Astrocyte of the spinal cord (primary cell): ENCODE measurements at places on chromosomes 16 and 17.

GRCh38 chr16:54411544-54411943 is 125.0 kb upstream of the IRX3 start:
- DNase-seq = no peak

GRCh38 chr16:77043076-77043475 is 147.9 kb upstream of the MON1B start:
- DNase-seq = peak; percentile 10

- DNase-seq = peak; percentile 32
Observed at GRCh38 chr17:39769974-39770587, 32.3 kb downstream of the GRB7 start.

DNA sequence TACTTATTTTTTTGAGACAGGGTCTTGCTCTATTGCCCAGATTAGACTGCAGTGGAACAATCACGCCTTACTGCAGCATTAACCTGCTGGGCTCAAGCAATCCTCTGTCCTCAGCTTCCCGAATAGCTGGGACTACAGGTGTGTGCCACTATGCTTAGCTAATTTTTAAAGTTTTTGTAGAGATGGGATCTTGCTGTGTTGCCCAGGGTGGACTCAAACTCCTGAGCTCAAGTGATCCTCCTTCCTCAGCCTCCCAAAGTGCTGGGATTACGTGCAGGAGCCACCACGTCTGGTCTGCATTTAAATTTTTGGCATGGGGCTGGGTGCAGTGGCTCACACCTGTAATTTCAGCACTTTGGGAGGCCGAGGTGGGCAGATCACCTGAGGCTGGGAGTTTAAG is 41.0 kb upstream of the INTS2 start:
- no peak for DNase-seq

- DNase-seq = no peak
Observed at GRCh38 chr17:15257796-15258512, 7.2 kb downstream of the PMP22 start.

DNA sequence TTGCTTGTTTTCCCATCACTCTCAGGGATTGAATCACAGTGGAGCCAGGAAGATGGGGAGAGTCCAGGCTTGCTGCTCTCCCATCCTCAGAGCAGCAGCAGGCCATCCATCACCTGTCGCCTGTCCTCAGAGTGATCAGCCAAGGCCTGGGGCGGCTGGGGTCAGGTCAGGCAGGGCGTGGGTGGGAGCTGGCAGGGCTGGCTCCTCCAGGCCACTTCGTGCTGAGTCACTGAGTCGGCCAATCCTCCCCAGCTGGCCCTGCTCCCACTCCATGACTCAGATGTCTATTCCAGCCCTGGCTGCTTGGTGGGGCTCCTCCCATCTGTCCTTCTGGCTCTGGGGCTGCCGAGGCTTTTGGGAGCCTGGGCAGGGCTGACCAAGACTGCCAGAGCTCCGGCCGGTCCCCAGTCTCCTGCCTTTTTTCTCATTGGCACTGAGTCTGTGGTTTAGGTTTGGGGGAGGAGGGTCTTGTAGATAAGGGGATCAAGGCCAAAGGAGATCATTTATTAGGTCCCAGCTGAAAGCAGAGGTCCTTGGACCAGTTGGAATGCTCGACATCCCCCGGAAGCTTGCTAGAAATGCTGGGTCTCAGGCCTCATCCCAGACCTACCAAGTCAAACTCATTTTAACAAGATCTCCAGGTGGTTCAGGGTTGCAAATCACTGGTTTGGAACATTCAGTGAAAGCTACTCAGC is 72.7 kb downstream of the ABCC1 start:
- DNase-seq = peak; percentile 95

- DNase-seq = peak; percentile 50
Observed at GRCh38 chr17:82528484-82529265, 9.1 kb downstream of the FOXK2 start.

DNA sequence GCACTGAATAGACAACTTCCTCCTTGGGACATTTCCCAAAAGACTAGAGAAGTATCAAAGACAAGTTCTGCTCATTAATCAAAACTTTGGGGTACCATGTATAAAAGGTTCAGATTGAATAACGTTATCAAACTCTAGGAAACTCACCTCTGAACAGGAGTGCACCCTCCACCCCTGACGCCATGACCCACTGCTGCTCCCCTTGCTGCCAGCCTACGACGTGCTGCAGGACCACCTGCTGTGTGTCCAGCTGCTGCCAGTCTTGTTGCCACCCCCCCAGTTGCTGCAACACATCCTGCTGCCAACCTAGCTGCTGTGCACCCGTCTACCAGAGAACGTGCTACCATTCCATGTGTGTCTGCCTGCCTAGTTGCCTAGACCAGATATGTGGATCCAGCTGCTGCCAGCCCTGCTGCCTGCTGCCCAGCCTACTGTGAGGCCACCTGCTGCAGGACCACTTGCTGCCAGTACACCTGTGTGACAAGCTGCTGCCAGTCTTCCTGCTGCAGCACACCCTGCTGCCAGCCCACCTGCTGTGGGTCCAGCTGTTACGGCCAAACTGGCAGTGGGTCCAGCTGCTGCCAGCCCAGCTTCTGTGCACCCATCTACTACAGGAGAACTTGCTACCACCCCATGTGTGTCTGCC is 13.8 kb upstream of the KRTAP9-2 start:
- DNase-seq = no peak

DNA sequence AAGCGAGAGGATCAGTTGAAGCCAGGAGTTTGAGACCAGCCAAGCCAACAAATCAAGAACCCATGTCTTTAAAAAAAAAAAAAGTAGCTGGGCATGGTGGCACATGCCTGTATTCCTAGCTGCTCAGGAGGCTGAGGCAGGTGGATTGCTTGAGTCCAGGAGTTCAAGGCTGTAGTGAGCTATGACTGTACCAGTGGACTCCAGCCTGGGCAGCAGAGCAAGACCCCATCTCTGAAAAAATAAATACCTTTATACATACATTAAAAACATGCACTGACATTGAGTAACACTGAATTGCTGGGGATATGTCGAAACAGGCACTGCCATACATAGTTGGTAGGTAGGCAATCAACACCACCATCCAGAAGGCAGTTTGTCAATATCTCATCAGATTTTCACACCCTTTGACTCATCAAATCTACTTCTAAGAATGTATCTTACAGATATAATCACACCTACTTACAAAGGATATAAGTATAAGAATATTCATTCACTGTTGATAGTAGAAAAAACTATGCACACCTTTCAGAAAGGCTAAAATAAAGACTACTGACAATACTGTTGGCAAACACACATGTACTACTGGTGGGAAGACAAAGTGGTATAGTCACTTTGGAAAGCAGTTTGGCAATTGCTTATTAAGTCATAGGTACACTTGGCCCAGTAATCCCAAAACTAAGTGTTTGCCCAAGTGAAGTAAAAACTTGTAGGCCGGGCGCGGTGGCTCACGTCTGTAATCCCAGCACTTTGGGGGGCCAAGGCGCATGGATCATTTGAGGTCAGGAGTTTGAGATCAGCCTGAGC is 6.4 kb upstream of the CEP20 start:
- no peak for DNase-seq

DNA sequence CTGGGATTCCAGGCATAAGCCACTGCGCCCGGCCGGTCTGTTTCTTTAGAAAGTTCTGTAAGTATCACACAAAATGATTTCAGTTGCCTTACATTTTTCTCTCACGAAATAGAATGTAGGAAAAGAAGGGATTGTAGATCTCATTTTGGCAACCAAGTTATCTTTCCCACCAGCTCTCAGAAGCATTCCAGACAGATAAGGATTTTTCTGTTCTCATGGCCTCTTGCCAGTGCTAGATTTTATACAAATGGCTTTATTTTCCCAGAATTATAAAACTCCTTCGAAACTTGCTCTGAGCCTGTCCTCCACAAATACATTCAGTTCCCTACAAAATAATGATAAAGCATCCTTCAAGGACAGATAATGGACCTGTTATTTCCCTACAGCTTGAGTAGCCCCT is 46.9 kb downstream of the LCMT1 start:
- no peak for DNase-seq

DNA sequence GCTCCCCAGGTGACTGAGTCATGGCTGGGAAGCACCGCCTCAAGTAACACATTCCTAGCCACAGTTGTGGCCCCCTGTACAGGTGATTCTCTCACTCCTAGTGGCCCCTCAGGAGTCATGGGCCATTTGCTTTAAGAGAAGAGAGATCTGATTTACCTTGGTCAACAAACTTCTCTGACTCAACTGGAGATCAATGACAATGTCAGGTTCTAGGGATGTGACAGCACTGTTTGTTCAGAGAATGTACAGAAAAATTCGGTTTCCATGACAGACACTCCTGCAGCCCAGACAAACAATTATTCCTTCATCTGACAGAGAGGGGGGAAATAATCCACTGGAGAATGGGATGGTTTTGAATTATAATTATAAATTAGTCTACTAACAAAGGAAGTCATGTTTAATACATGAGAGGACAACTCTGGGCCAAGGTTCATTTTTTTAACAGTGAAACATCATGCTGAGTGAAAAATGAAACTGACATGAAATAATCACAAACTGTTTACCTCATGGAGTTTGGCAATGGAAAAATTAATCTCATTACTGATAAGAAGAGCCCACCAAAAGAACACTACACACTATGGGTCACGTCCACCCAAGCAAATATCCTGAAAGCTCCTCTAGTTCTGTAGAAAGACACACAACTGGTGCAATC is 9.7 kb downstream of the ERN1 start:
- no peak for DNase-seq

DNA sequence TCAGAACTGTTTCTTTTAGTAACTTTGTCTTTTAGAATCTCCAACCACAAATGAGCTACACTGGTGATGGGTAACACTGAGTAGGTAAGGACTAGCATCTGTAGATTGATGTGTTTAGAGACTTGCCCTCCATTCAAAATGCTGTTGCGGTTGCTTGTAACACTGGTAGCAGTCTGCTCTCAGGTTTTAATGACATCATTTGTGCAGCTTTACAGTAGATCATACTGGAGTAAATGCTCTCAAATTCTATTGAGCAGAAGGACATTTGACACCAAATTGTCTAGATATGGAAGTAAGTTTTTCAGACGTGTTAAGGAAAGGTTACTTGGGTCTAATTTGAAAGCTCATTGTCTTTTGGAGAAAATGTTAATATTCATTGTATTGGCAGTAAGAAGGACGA is 98.8 kb downstream of the NLK start:
- DNase-seq = no peak

GRCh38 chr17:17137731-17138585 is 68.2 kb downstream of the PLD6 start:
- no peak for DNase-seq

DNA sequence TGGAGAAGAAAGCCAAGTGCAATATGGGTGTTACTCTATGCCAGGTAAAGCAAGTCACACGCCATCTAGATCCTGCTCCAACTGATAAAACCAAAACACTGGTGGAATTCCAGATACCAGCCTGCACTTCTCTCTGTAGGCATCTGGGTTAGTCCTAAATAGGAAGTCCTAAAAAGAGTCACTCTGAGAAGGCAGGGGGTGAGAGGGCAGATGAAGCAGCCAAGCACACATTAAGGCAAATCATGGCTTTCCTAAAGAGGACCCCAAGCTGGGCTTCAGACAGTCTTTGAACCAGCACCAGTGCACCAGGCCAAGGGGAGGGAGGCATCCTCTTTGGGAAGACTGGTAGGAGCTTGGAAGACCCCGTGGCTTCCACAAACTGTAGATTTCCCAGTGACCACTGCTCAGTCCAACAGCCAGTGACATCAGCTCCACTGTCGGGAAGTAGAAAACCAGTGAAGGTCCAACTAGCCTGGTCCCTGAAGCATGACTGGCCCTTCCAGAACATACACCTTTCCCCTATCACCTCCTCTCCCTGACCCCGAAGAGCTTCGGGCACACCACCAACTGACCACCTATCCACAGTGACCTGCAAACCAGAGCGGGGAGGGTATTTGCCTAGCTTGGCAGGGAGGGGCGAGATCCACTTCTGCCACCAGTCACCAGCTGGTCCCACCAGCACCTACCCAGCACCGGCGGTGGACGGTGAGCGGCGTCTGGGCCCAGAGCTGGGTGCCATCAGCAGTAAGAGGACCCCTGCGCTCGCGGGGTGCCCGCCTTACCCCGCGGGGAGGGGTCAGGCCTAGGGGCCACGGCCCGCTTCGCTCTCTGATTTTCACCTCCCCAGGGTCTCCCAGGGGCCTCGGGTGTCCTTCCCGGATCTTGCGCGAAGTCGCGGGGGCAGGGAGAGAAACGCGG is 1.0 kb downstream of the LITAF start:
- DNase-seq = no peak

DNA sequence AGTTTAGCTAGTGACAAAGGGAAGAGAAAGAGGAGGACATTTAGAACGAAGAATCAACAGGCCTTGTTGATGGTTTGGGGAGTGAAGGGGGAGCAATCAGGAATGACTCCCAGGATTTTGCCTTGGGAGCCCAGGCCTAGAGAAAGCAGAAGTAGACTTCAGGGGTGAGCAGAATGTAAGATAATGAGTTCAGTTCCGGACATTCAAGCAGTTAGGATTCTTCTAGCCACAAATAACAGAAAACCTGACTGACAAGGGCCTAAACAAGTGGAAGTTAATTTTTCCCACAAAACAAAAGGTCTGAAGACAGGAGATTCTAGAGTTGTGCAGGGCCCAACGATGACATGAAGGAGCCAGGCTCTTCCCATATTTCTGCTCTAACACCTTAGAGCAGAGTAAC is 45.9 kb downstream of the SKAP1 start:
- DNase-seq = no peak

GRCh38 chr17:17354560-17355349 is 51.6 kb downstream of the NT5M start:
- DNase-seq = peak; percentile 60
